ENCODE measurements at places on chromosomes 4 and X.

DNA sequence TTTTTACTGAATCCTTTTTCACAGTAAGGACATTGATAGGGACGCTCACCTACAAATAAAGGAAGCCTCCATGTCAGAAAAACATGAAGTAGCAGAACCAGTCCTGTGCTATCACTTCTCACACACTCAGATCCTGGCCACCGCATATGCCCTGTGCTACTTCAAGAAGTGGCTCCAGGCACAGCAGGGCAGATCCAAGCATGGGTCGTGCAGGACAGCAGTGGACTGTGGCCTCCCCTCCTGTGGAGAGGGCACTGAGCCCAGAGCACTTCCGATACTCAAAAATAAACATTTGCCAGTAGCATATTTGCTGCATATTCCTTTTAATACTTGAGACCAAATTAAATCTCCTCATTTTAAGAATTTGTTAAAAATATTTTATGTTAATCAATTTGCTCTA lies 167.9 kb downstream of the PRDM5 start:
- H3K27ac ChIP-seq, result no peak overlapping the region
- no peaks in the 10 kb centered on the region for H3K27me3 ChIP-seq
- no peak for DNase-seq
- no peaks in the 10 kb centered on the region for H3K4me1 ChIP-seq

GRCh38 chrX:23570674-23571343 lies 96.5 kb upstream of the PRDX4 start:
- no peaks in the 10 kb centered on the region for H3K36me3 ChIP-seq
- H3K4me3 ChIP-seq, result no peak overlapping the region
- DNase-seq, result no peak
- H3K27ac ChIP-seq, result no peak overlapping the region
- H3K27me3 ChIP-seq, result peaks cover 40% of the 10 kb centered on the region

GRCh38 chr4:6474053-6474568 lies 1.7 kb upstream of the PPP2R2C start:
- no peaks in the 10 kb centered on the region for H3K4me1 ChIP-seq
- peaks cover 71% of the 10 kb centered on the region for H3K27me3 ChIP-seq
- no peak for DNase-seq

GRCh38 chrX:121569609-121570008 lies 522.2 kb downstream of the GLUD2 start:
- no peaks in the 10 kb centered on the region for H3K36me3 ChIP-seq
- no peak overlapping the region for H3K4me3 ChIP-seq
- H3K27me3 ChIP-seq, result no peaks in the 10 kb centered on the region
- H3K27ac ChIP-seq, result no peak overlapping the region

DNA sequence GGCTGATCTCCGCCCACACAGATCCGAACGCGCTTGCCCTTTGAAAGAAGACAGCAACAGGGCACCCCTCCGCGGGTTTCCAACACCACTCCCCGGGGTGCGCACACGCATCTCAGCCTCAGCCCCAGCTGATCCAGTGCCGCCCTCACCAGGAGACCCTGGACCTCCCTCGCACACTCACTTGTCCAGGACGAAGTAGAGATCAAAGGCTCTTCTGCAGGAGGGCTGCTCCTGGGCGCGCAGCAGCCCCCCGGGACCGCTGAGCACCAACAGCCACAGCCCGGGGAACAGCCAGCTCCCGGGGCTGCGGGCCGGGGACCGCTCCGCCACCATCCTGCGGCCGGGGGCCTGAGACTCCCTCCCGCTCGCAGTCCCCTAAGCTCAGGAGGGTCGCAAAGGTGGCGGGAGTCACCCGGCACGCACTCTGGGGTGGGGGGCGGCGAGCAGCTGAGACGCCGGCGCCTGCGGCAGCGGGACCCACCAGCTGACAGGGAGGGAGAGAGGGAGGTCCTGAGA lies 743 bp downstream of the ANTXR2 start:
- H3K27me3 ChIP-seq, result no peaks in the 10 kb centered on the region
- DNase-seq, result peak; percentile 34
- H3K27ac ChIP-seq, result peak overlapping the region; percentile 95
- peaks cover 56% of the 10 kb centered on the region for H3K4me1 ChIP-seq
- H3K4me3 ChIP-seq, result peak overlapping the region; percentile 94
- H3K36me3 ChIP-seq, result peaks cover 19% of the 10 kb centered on the region

DNA sequence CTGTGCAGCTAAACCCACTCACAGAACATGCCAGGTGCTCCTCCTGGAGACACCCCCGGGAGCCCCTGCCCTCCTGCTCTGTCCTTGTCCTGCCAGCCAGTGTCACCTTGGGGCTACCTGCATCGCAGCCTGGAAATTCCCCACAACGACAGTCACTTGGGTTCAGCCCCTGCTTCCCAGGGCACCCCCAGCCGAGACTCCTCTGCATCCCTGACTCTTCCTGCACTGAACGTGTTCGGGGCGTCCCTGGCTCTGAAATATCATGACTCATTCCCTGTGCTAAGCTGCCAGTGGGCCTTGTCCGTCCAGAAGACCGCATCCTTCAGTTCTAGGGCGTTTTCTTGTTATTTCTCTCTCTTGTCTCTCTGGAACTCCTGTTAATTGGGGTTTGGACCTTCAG lies 5.8 kb downstream of the CFAP99 start:
- no peak overlapping the region for H3K27ac ChIP-seq
- no peak overlapping the region for H3K4me3 ChIP-seq
- peaks cover 15% of the 10 kb centered on the region for H3K4me1 ChIP-seq

GRCh38 chr4:7938609-7939376 lies 868 bp downstream of the AFAP1 start:
- no peak for DNase-seq
- H3K27ac ChIP-seq, result peak overlapping the region; percentile 71
- peak overlapping the region; percentile 79 for H3K4me3 ChIP-seq

DNA sequence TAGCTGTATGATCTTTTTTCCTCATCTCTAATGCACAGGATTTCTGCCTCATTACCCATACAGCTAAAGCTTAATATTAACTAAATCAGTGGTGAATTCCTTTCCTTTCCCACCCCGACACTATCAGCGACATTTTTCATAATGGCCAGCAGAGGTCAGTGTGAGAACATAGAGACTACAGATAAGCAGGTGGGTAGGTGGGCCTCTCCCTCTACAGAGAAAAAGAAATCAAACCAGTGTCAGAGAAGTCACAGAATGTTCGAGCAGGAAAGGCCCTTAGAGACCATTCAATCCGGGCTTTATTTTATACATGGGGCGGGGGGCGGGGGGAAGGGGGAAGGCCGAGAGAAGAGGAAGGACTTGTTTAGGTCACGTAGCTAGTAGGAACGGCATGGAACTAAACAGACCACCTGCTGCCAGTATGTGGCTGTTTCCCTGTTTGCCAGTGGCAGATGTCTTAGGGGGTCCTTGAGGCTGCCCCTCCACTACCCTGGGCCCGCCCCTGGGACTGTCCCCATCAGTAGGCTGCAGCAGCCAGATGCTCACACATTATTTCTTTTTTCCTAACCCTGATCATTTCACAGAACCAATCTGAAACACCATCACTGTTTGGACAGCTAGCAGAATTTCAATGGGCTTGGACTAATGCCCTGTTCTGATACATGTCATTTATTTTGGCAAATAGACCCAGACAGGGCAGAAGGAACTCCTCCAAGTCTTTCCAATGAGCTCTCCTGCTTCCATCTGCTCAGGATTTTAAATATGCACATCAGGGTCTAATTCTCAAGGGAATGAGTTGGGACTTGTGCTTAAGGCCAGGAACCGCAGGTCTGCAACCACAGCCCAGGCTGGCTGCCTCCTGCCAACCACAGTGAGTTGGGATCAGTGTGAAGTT lies 133.4 kb downstream of the ATG4A start:
- no peaks in the 10 kb centered on the region for H3K4me1 ChIP-seq
- no peak overlapping the region for H3K27ac ChIP-seq
- DNase-seq, result no peak
- no peak overlapping the region for H3K4me3 ChIP-seq
- no peaks in the 10 kb centered on the region for H3K36me3 ChIP-seq

DNA sequence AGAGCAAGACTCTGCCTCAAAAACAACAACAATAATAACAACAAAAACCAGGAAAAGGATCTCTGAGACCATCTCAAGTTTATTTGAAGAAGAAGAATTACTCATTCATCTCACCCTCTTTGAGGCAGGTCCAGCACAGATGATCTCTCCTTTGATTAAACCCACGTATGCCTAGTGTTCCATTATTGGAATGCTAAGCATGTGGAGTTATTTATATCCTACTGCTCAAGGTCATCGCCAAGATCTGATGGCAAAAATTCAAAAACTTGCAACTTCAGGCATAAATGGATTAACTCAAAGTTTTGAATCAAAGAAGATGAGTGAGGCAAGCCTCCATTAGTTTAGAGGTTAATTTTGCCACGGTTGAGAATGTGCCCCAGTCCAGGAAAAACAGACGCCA lies 184.2 kb downstream of the DHRSX start:
- H3K27me3 ChIP-seq, result no peaks in the 10 kb centered on the region
- H3K4me1 ChIP-seq, result peaks cover 6% of the 10 kb centered on the region
- no peak overlapping the region for H3K4me3 ChIP-seq
- no peak overlapping the region for H3K27ac ChIP-seq
- DNase-seq, result no peak

GRCh38 chrX:38664285-38664684 lies 102.9 kb downstream of the TSPAN7 start:
- no peak for DNase-seq
- H3K36me3 ChIP-seq, result no peaks in the 10 kb centered on the region
- no peaks in the 10 kb centered on the region for H3K4me1 ChIP-seq
- no peak overlapping the region for H3K27ac ChIP-seq
- no peaks in the 10 kb centered on the region for H3K27me3 ChIP-seq

DNA sequence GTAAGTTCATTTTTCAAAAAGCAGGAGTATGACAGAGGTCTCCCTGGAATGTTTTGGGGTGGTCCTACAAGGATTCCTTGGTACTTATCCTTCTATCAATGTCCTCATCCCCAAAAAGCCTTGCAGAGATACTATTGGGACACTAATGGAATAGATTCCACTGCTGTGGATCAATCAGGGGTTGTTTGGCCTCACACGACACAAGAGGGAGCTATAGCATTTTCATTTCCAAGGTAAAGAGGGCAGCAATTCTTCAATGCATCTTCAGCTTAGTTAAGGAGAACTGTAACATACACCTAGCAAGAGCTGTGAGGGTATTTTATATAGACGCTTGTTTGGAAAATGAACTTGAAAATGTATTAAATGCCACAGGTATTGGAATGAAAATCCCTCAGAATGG lies 50.9 kb downstream of the USP26 start:
- H3K4me1 ChIP-seq, result no peaks in the 10 kb centered on the region
- H3K27ac ChIP-seq, result no peak overlapping the region
- no peaks in the 10 kb centered on the region for H3K36me3 ChIP-seq
- H3K27me3 ChIP-seq, result no peaks in the 10 kb centered on the region

- DNase-seq, result no peak
- H3K27me3 ChIP-seq, result no peaks in the 10 kb centered on the region
- H3K4me1 ChIP-seq, result peaks cover 6% of the 10 kb centered on the region
- no peak overlapping the region for H3K27ac ChIP-seq
- no peak overlapping the region for H3K4me3 ChIP-seq
- H3K36me3 ChIP-seq, result peaks cover 6% of the 10 kb centered on the region
Observed at GRCh38 chr4:142648378-142648777, 197.7 kb downstream of the INPP4B start.

GRCh38 chr4:121800638-121800960 lies 524 bp upstream of the EXOSC9 start:
- peaks cover 33% of the 10 kb centered on the region for H3K36me3 ChIP-seq
- no peak for DNase-seq
- peaks cover 51% of the 10 kb centered on the region for H3K4me1 ChIP-seq
- peak overlapping the region; percentile 87 for H3K4me3 ChIP-seq

GRCh38 chr4:139761461-139761860 lies 95.8 kb downstream of the MGST2 start:
- H3K27ac ChIP-seq, result no peak overlapping the region
- H3K27me3 ChIP-seq, result peaks cover 36% of the 10 kb centered on the region
- no peaks in the 10 kb centered on the region for H3K36me3 ChIP-seq
- H3K4me1 ChIP-seq, result no peaks in the 10 kb centered on the region

GRCh38 chrX:30680618-30681017 lies 27.4 kb downstream of the GK start:
- no peaks in the 10 kb centered on the region for H3K27me3 ChIP-seq
- H3K4me1 ChIP-seq, result no peaks in the 10 kb centered on the region
- no peak overlapping the region for H3K4me3 ChIP-seq
- DNase-seq, result no peak
